Cardiac fibroblast (primary cell): ENCODE measurements at places on chromosomes 6 and 20.

- DNase-seq: peak; percentile 28
These were observed 18.4 kb upstream of the SLC22A1 start for GRCh38 chr6:160102956-160103824.

GRCh38 chr6:143157131-143157530 lies 96.4 kb downstream of the AIG1 start:
- no peak for DNase-seq

- DNase-seq: no peak
These were observed 27.4 kb downstream of the NPEPL1 start for GRCh38 chr20:58719971-58720371.

- no peak for DNase-seq
These were observed 17.0 kb upstream of the ZNF318 start for GRCh38 chr6:43386492-43386891.

GRCh38 chr20:615514-615913 lies 5.4 kb upstream of the TCF15 start:
- DNase-seq: no peak

DNA sequence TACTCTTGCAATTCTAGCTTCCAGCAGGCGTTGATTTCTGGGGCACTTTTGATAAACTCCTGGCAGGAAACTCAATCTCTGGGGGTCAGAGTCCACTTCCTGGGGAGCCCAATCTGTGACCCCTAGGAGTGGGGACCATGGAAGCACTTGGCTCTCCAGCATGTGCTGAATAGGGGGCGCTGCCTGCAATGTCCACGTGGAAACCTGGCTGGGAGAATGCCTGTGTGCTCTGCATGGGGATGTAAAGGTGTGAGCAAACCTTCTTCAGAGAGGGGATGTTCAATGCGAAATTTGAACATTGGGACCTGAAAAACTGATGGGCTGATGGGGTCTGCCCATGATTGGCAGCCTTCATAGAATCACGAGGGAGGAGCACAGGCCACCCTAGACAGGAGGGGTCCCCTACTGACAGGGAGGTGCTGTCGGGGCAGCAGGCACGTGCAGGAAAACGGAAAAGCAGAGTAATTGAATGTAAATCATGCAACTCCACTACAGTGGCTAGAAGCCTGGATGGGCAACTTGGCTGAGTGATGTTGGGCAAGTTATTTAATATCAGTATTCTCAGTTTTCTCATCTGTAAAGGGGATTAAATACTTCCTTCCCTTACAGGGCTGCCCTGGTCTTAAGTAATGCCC lies 47.8 kb downstream of the CEP43 start:
- DNase-seq: no peak

DNA sequence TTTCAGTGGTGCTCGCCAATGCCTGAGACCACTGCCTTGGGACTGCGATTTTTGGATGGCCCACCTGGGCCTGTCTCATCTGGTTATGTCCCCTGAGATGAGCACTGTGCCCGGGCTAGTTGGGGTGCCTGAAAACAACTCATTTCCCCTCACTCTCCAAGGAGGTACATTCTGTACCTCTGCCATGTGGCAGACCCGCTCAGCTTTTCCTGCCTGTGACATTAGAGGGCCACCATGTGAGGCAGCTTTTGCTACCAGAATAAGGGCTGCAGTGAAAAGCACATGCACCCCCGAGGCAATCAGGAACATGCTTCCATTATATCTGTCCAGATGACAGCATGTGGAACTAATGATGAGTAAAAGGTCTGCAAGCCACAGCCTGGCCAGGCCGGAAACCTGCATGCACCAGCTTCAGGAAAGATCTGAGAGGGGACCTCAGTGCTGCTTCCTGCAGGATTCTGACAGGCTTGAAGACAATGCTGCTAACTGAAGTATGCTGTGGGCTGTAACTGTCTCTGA lies 11.3 kb upstream of the SRSF6 start:
- no peak for DNase-seq

- DNase-seq: no peak
These were observed 256.0 kb downstream of the LY86 start for GRCh38 chr6:6844530-6844929.

DNA sequence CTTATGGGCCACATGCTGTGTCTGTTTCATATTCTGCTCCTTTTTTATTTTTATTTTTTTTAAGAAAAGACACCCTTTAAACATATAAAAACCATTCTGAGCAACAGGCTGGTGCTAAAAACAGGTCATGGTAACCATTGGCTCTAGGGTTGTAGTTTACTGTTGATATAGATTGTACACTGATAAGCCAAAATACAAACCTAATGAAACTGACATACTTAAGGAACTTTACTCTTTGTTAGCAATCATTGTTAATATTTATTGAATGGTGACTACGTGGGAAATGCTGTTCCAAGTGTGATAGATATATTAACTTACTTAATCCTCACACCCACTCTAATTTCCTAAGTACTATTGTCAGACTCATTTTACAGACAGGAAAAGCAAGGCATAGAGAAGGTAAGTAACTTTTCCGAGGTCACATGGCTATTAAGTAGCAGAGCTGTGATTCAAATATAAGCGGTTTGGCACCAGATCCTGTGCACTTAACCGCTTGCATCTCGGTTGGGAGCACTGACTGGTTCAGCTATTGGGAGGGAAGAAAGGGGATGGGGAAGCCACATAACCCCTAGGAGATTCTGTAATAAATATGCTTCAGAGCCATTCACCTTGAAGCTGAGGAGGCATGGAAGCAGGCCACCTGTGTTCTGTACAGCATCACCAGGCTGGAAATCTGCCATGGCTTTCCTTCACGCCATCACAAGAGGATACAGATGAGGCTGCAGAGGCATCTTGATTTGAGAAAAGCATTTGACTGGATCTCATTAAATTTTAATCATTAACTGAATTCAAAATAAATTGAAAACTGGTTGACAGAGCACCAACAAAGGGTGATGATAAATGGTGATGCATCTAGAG lies 4.9 kb downstream of the TRAF3IP2 start:
- DNase-seq: no peak

- no peak for DNase-seq
These were observed 314.0 kb downstream of the BMP7 start for GRCh38 chr20:56952258-56953047.

GRCh38 chr20:20712004-20712473 lies 405 bp downstream of the RALGAPA2 start:
- DNase-seq: no peak

DNA sequence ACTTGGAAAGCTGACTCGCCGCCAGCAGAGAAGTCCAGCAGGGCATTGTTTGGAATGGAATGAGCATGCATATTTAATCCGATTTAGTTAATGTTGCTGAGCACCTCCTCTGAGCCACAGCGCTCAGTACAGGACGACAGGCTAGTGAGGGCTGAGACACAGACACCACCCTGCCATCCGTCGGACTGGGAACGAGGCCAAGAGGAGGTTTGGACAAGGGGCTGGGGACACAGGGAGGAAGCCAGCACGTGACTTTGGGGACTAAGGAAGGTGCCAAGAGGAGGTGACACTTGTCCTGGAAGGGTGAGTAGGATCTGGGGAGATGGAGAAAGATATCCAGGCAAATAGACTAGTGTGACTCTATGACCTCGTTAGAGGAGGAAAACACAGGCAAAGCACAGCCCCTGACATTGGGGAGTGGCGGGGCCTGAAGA lies 152.5 kb upstream of the ECI2 start:
- DNase-seq: no peak

DNA sequence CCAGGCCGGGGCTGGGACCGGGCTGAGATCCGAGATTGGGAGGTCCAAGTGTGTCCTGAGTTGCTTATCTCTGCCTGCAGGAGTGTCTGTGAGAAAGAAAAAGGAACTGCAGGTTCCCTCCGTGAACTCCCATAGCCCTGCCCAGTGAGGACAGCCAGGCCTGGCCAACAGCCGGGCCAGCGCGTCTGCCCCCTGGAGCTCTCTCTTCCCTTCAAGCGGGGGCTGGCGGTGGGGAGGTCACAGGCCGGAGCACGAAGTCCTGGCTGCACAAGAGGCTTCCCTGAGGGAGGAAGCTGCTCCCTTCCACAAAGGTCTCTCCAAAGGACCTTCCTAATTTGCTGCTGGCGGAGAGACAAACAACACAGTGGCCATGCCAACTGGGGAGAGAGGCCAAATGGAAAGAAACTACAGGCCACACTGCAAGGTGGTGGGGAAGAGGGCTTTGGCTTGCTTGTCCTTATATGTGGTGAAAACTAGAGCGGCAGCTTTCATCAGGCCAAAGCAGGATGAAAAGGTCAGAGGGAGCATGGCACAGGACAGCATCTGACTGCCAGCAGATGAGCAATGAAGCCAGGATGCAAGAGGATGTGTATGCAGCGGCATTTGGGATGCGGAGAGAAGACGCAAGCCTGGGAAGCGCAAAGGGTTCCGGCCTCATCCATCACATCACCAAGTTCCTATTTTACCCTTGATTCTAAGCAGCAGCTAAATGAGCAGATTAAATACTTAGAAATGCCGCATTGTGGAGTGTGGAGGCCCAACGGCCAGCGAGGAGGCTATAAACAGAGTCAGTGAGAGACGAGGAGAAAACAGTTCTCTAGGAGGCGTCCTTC lies 260.0 kb downstream of the ERMARD start:
- DNase-seq: no peak

- peak; percentile 22 for DNase-seq
These were observed 665.1 kb downstream of the RNF144B start for GRCh38 chr6:19052219-19052618.

DNA sequence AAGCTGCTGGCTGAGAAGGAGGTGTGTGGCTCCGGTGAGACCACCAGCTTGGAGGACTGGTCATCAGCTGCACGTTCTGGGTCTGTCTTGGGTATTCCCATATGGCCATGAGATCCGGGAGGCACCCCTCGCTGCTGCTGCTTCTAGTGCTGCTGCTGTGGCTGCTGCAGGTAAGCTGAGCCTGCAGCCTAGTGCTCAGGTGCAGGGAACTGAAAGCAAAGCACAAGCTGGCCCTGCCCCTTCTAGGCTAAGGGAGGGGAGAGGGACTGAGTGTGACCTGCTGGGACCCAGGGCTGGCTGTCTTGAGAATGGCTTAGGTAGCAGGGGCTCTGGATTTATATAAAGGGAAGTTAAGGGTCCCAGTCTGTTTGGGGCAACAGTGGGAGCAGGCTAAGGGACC lies 403 bp downstream of the CDH26 start:
- DNase-seq: no peak

DNA sequence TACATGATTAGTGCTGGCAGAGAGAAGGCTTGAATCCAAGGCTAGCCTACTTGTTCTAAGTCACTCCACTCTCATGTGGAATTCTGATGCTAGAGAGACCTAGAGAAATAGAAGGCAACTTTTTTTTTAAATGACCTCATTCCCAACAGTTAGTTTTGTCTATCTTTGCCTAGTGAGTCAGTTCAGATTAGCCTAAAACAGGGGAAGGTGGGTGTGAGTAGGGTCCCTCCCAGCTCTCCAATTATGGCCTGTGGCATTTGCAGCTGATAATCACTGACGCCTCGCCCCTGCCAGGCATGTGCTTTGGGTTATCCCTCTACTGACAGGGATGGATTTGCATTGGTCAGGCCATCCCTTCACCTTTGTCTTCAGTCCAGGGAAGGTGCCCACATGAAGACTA lies 13.6 kb downstream of the TXLNB start:
- no peak for DNase-seq

DNA sequence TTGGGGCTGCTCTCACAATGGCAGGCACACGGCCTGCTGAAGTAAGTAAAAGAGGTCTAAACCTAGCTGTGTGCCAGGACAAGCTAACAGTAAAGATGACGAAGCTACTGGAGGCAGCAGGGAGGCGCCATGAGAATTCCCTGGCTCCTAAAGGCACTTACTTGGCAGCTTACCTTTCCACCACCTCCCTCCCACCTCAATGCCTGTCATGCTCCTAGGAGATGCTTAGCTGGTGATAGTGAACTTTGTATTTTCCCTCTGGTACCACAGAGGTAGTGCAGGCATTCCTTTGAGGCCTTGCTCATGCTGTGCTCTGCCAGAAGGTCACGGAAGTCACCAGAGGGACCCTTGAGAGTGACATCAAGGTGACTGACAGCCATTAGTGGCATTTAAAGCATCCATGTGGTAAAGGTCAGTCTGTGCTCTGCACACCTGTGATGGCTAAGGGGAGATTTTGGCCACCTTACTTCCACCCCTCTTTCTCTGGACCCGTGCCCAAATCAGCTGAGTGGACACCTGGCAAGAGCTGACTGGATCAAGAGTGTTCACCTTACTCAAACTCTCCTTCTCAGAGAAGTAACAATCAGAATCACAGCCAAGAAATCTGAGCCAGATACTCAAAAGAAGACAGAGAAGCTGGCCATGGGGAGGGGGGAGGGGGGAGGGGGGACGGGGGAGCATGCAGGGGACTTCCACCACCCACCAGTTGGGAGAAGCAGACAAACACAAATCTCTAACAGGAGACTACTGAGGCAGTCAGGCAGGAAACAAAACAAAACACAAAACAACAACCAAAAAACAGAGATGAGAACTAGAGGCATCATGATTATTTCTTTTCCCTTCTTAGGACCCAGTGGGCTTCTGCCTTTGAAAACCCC lies 2.9 kb downstream of the FKBP1A start:
- peak; percentile 78 for DNase-seq

DNA sequence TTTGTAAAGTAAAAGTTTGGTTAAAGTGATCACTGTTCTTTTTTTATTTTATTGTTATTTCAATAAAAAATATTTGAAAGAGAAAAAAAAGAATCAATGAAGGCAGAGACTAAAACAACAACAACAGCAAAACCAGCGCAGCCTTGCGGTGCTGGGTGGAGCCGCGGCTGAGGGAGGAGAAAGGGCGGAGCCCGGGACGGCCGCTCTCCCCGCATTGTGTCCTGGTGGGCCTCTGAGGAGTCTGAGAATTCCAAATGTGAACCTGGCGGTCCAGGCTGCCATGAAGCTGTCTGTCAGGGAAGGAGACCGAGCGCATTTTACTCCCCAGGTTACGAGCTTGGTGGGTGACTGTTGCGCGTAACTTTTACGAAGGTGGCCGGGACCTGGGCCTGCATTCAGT lies 43.2 kb downstream of the TMEM242 start:
- DNase-seq: no peak

- DNase-seq: no peak
These were observed 150.0 kb downstream of the PHACTR1 start for GRCh38 chr6:12866422-12867029.

GRCh38 chr20:40050596-40050995 lies 638.4 kb downstream of the MAFB start:
- no peak for DNase-seq

- DNase-seq: no peak
These were observed 8.6 kb upstream of the FAM110A start for GRCh38 chr20:824916-825315.

DNA sequence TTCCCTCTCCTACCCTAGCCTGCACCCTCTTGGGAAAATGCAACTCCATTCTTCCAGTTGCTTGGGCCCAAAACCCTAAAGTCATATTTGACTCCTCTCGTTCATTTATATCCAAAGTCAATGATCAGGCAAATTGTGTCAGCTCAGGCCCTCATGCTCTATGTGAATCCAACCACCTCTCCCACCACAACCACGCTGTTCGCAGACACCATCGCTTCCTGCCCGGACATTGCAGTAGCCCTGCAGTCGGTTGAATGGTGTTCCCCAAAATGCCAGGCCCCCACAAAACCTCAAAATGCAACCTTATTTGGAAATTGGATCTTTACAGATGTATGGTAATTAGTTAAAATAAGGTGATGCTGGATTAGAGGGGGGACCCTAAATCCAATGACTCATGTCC lies 98.3 kb downstream of the PREX1 start:
- DNase-seq: no peak

GRCh38 chr6:91895599-91896285 lies 1308.9 kb upstream of the MAP3K7 start:
- DNase-seq: no peak

- DNase-seq: no peak
These were observed 18.2 kb downstream of the BMP7 start for GRCh38 chr20:57248132-57248797.
